Frontal cortex (tissue), 4 donors: ENCODE measurements at places on chromosomes 3 and 15.

- DNase-seq = no peak
Observed at GRCh38 chr3:72259755-72260587, 475.0 kb upstream of the PROK2 start.

DNA sequence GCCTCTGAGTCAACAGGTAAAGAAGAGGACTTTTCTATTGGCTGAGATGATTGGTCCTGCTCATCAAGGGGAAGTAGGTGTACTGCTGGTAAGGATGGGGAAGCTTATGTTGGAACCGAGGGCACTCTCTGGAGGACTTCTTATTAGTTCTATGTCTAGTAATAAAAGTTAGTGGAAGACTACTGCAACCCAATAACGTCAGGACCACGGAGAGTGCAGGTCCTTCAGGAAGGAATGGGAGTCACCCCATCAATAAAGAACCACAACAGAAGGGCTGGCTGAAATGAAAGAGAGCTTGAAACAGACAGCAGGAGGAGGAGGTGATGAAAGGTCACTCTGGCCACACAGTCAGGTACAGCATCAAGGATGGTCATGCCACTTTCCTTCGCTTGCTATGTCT lies 68.8 kb upstream of the PRR23E start:
- DNase-seq = no peak

- no peak for DNase-seq
Observed at GRCh38 chr3:25781758-25782594, 1.3 kb downstream of the NGLY1 start.

GRCh38 chr3:94896994-94897393 lies 834.1 kb downstream of the NSUN3 start:
- DNase-seq = no peak

DNA sequence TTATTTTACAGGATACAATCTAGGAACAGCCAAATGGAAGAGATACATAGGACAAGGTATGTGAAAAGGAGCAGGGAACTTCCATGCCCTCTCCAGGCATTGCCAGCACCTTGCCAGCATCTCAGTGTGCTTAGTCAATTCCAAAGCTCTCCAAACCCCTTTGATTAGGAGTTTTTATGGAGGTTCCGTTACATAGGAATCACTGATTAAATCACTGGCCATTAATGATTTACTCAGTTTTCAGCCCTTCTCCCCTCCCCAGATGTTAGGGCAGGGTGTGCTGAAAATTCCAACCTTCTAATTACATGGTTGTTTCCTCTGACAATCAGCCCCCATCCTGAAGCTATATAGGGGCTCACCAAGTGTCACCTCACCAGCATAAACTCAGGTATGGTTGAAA lies 11.5 kb downstream of the MYLK start:
- no peak for DNase-seq
